ENCODE measurements at places on chromosomes 1 and 21.

DNA sequence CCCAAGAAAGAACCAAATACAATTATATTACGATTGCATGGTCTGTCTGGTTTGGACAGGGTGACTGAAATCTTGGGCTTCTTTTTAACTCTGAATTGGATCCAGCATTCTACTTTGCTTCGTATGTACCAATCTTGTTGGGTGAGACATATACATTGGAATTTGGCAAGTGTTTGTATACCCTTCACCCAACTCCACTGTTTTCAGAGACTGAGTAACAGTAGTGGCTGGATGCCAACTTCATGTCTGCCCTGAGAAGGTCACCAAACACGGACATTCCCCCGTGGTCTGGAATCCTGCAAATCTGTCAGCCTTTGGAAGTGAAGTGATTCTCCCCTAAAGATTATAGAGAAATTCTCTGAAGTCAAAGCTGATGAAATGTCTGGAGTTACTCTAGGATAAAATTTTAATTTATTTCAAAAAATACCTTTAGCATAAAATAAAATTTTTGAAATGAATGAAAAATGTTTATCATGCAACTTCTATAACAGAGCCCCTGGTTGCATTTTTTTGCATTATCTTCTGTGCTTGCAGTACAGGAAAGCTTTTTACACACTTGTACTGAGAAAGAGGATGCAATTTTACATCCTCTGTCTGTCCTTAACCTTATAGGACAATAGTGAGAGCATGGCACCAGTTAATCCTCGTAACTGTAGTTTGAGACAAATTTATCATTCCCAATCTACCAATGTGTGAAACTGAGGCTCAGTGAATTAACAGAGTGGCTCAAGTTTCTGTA is 201.8 kb downstream of the DISC1 start:
- no peak for DNase-seq

GRCh38 chr1:31867546-31867945 is 51.7 kb upstream of the SPOCD1 start:
- DNase-seq, result no peak

GRCh38 chr21:27536319-27536718 is 569.4 kb upstream of the ADAMTS5 start:
- no peak for DNase-seq

GRCh38 chr1:10620776-10621175 is 146.0 kb downstream of the PEX14 start:
- DNase-seq, result no peak

GRCh38 chr1:87334351-87335174 is 5.9 kb downstream of the LMO4 start:
- DNase-seq, result peak; percentile 66

DNA sequence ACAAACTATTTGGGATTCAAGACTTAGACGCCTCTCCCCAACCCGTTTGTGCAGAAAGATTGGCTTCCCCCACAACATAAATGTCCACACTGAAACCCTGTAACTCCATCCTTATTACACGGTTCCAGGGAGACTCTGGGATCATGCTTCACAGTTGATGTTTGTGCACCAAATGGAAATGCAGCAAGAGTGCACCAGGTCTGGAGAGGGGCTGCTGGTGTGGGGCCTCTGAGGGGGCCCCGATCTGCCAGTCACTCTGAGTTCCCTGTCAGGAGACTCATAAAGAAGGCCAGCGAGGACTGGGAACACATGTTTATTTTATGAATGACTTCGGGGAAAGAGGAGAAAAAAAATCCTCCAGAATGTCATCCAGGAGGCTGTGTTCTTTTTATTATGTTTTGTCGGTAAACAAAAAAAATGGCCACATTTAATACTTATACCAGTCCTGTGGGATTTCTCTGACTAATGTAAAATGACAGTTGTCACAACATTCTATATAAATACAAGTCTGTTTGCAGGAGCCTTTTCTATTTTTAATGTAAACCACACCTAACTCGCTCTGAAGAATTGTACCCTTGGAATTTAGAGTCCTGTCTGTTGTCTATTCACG is 439.1 kb upstream of the VAMP3 start:
- DNase-seq, result peak; percentile 16

GRCh38 chr1:94803517-94804441 is 16.4 kb upstream of the SLC44A3 start:
- DNase-seq, result no peak

DNA sequence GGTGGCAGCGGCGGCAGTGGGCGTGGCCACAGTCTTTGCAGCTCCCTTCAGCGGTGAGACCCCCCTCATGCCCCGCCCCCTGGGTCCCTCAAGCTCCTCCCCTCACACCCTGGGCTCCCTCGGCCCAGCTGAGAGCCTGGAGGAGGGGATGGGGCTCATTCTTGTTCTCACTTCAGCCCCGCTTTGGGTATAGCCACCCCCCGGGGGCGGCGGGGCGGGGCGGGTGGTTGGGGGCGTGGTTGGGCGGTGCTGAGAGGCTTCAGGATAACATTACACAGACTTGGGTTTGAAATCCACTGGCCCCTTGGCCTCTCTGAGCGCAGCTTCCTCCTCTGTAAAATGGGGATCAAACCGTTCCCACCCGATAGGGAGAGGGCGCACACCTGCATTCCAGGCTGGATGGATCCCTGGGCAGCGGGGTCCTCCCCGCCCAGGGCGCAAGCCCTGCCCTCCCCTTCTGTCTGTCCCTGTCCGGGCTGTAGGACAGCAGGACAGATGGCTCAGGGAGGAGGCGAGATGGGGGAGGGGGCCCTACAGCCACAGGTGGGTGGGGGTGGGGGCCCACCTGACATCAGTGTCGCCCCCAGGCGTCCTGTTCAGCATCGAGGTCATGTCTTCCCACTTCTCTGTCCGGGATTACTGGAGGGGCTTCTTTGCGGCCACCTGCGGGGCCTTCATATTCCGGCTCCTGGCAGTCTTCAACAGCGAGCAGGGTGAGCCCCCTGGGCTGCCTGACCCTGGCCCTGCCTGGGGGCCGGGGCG is 5.1 kb downstream of the CLCNKA start:
- DNase-seq, result peak; percentile 94

DNA sequence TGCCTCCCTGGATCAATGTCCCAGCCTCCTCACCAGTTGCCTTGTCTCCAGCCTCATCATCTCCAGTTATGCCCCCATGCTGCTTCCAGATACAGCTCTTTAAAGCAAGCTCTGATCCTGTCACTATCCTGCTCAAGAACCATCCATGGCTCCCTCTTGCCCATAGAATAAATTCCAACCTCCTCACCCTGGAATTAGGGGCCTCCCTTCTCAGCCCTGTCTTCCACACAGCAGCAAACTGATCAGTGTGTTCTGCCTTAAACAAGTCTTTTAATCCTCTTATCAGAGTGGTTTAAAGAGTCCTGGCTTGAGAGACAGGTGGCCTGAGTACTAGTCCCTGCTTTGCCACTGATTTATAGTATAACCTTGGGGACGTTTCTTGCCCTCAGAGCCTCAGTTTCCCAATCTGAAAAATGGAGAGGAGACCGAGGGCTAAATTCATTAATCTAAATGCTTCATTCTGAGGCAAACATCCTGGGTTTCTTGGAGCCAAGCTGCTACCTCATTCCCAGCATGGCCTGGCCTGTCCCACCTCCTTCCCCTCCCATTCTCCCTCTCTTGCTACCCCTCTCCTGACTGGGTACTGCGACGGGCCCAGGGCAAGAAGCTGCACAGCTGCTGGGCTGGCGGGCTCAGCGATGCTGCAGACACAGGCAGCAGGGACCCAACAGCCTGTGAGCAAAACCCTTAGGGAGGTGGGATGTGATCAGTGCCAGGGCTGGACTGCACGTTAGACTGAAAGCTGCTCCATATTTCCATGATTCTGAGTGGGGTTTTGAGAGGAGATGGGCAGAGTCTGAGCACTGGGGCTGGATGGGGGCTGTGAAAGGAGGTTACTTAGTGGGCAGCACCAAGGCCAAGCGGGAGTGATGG is 221.4 kb downstream of the PTPRU start:
- no peak for DNase-seq

DNA sequence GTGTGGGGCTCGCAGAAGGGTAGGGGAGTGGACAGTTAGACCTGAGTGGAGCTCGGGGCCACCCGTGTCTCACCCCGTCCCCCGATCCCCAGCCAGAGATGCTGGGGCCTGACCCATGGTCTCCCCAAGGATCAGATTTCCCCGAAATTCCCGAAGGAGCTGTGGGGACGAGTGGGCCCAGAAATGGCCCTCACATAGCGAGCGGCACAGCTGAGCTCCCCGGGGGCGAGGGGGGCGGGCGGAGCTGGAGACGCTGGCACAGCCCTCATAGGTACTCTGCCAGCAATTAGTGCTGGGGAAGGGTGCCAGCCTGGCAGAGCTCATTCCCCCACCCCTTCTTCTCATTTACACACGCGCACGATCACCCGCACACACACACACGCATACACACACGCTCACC is 9.2 kb downstream of the CASZ1 start:
- no peak for DNase-seq

GRCh38 chr1:42279055-42279454 is 56.0 kb downstream of the FOXJ3 start:
- DNase-seq, result no peak

All from ecto neural progenitor cell (in vitro differentiated cells).